ENCODE measurements at places on chromosomes 2 and 18.

GRCh38 chr2:31987454-31988220, 23.2 kb downstream of the MEMO1 start:
- no peak for DNase-seq

DNA sequence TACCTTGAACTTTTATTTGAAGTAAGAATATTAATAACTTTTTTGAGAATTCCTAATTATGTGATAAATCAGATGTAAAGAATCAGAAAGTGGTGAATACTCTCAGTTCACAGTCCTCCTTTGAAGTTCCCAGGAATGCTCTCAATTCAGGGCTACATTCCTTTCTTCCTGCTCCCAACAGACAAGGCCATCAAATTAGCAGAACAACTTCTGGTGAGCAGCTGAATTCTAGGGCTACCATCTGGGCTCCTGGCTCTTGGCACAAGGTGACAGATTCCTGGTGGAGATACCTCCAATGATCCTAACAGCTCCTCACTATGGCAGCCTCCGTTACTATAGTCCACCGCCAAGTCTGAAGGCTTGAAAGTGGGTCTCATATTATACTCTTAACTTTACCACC, 37.8 kb upstream of the OLA1 start:
- DNase-seq = no peak

DNA sequence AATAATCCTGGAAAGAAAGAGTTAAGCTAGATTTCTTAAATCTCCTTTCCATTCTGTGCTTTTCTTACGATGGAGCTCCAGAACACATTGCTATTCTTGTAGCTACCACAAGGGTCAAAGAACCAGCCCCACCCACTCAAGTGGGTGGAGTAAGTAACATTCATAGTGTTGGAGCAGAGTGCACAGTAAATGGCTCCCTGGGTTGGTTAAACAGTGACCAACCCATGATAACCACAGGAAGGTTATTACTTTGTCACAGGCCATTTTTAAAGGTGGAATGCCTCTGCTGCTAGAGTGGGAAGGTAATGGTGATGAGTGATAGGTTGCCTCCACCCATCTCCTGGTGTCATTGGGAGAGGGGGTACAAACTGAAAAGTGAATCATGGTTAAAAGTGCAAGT, 13.9 kb downstream of the ARPC2 start:
- no peak for DNase-seq

DNA sequence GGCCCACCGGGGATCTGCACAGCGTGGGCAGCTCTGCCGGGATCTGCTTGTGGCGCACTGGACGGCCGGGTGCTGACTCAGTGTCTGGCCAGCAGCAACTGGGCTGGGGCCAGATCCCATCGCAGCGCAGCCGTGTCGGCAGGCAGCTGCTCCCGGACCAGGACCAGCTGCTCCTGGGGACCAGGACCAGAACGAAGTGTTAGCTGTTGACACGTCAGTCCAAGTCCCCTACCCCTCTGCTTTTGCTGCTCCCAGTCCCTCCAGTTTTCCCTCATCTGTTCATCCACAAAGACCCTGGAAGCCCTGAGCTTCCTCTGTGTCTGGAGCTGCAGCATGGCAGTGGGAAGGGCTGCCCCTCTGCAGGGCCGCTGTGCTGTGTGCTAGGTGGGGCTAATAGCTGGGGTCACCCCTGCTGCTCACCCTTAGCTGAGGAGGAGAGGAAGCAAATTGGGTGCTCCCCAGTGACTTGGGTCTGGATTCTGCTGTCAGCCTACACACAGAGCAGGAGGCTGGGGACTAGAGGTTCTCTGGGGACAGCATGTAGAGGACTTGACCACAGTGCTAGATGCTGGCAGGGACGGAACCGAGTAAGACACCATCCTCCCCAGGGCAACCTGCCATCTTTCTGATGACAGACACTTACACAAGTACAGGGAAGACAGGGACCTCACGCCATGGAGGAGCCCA, 16.9 kb upstream of the KIF1A start:
- DNase-seq = no peak

GRCh38 chr2:86274265-86274917, 63.0 kb downstream of the REEP1 start:
- DNase-seq = no peak

GRCh38 chr18:43129946-43130524, 14.6 kb upstream of the RIT2 start:
- no peak for DNase-seq

DNA sequence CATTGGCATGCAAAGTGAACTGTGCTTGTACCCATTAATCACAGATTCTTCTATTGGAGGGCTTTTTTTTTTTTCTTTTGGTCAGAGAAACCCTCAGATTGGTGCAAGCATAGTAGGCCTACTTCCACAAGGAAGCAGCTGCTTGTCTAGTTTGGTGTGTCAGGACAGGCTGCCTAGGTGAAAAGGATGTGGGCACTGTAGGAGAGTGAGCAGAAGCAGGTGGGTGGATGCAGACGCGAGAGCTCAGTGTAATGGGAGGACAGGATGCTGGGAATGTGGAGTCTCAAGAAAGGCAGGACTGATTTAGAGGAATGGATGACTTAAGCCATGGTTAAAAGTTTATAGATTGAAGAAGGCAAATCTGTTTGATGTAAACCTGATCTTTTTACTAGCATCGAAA, 3.1 kb downstream of the ELP2 start:
- DNase-seq = no peak

DNA sequence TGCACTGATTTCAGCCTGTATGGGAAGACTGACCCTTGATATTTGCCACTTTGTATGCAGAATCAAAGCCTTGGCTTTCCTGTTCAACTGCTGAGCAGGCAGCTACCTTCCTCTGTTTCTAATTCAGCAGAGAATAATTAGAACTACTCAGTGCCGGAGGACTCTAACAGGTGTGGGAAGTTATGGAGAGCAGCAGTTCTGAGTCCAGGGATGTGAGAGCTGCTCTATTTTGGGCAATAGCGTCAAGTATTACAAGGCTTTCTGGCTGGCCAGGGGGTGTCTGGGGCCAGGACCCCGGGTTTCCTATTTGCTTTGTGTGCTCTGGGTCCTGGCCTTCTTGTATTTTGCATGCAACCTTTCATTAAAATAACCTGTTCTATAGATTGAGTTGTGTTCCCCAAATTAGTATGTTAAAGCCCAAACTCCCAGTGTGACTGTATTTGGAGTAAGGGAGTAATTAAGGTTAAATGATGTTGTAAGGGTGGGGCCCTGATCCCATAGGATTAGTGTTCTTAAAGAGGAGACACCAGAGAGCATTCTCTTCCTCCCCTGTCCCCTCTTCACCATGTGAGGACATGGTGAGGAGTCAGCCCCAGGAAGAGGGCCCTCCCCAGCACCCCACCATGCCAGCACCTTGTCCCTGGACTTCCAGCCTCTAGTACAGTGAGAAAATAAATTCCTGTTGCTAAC, 5.6 kb upstream of the NTSR2 start:
- no peak for DNase-seq

GRCh38 chr18:44541781-44542180, 138.9 kb upstream of the SETBP1 start:
- DNase-seq = no peak

DNA sequence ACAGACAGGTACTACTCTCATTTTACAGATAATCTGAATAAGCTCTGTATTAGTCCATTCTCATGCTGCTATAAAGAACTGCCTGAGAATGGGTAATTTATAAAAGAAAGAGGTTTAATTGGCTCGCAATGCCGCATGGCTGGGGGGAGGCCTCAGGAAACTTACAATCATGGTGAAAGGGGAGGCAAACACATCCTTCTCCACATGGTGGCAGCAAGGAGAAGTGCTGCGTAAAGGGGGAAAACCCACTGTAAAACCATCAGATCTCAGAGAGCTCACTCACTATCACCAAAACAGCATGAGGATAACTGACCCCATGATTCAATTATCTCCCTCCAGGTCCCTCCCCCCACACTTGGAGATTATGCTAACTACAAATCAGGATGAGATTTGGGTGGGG, 254.4 kb downstream of the KCNE4 start:
- DNase-seq = no peak

GRCh38 chr2:156483741-156484173, 47.6 kb downstream of the GPD2 start:
- DNase-seq = no peak

DNA sequence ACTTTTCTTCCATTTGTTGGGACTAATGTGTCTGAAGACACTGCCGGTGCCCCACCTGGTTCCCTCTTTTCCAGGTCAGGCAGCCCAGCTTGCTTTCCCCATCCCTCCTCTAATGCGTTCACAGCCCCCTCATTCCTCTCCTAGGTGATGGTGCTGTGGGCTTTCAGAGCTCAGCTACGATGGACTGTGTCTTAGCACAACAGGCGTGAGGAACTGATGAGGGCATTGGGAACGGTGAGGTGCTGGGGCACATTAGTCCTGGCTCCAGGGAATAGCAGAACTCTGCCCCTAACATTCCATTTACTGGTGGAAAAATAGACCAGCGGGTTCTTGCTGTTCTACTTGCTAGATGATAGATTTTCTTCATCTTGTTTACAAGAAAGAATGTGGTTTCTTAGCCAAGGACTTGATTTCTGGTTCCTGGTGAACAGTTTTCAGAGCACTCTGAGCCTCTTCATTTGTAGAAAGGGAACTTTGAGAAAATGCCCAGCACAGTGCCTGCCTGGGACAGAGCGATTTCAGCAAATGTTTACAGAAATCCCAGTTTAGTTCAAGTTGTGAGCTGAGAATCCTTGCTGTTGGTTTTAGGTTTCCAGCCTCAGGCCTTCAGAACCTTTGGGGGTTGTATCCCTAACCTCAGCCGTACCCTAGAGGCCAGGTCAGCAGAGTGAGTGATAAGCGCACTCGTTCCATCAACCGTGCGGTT, 42.5 kb downstream of the LDLRAD4 start:
- DNase-seq = no peak

DNA sequence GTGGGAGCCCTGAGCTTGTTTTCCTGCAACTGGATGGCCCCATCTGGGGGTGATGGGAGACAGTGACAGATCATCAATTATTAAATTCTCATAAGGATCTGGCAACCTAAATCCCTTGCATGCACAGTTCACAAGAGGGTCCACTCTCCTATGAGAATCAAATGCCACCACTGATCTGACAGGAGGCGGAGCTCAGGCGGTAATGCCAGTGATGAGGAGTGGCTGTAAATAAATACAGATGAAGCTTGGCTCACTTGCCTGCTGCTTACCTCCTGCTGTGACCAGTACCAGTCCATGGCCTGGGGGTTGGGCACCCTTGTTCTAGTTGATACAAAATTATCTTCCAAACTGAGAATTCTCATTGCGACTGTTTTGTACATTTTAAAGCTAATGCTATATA, 258.6 kb downstream of the CTNNA2 start:
- no peak for DNase-seq

All from stimulated activated CD4-positive, alpha-beta T cell treated with anti-CD3 and anti-CD28 coated beads, Interleukin-2, amount 100 ng/mL, for 4 hours (primary cell).